Thymus (tissue), 14 donors: ENCODE measurements at places on chromosomes 7 and 10.

DNA sequence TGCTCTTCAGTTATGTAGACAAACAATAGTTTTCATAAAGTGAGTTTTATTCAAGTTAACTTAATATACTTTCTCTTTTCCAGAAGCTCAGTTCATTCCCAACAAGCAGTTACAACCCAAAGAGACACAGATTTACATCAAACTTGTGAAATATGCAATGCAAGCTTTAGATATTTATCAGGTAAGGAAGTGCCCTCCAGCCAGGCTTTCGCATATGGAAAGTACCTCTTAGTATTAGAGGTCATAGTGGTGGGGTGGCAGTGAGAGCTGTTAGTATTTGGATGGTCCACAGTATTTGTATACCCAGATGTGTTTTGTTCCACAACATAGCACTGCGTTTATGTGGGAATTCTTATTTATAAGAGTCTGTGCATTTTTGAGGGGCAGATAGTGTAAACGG is 32.1 kb downstream of the TRRAP start:
- DNase-seq = no peak

- no peak for DNase-seq
Observed at GRCh38 chr10:84599254-84599653, 270.9 kb downstream of the CCSER2 start.

DNA sequence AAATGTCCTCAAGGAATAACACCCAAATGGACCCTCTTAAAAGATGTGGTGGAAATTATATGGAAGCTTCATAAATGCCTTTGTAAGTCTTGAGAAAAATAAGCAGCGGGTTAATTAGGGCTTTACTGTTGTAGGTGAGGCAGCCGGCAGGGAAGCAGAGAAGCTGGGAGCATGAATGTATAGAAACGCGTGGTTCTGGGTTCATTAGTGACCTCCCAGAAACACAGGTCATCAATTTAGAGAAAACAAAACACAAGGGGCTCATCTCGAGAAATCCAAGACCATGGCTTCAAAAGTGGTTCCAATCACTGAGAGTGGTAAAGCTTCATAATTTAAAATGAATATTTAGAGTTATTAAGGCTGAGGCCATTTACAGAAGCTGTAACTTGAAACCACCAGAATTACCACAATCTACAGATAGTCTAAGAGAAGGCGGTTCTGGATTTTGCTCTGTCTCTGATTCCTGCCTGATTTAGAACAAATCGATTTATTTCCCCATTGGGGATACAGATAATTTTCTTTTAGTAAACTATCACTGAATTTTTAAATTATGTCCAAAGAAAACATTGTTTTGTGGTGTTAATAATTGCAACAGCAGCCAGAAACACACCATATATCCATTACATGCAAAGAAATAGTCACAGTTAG is 20.7 kb downstream of the GARIN1A start:
- no peak for DNase-seq

DNA sequence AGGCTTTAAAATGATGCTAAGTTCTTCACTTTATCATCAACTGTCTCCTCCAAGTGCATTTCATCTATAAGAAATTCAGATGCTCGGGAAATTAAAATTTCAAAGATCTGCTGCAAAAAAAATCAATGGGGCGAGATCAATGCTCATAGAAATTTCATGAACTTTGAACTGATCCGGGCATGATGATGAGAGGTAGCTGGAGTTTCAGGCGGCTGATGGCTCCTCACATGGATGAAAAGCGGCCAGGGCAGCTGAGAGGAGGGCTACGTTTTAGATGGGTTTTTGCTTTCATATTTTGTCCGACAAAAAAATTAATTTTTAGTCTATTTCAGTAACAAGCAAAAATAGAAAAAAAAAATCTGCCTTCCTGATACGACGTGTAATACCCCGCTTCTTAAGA is 109.9 kb downstream of the EBF3 start:
- no peak for DNase-seq

DNA sequence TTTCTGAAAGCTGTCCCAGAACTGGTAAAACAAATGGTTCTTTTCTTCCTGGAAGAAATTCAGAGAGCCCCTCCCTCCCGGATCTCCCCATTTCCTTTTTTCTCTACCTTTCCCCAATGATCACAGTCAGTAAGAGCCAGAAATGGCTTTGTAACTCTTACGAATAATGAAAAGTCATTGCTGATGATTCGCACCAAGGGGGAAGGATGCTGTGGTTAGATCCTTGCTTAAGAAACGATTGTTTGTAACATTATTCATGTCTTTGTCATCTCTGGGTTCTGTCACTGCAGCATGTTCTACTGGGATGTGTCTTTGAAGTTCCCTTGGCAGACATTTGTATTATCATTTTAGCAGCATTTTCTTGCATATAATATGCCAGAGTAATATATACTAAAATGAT is 138.9 kb downstream of the CACNB2 start:
- DNase-seq = no peak

GRCh38 chr10:129024046-129024445 is 443.0 kb upstream of the MGMT start:
- no peak for DNase-seq

DNA sequence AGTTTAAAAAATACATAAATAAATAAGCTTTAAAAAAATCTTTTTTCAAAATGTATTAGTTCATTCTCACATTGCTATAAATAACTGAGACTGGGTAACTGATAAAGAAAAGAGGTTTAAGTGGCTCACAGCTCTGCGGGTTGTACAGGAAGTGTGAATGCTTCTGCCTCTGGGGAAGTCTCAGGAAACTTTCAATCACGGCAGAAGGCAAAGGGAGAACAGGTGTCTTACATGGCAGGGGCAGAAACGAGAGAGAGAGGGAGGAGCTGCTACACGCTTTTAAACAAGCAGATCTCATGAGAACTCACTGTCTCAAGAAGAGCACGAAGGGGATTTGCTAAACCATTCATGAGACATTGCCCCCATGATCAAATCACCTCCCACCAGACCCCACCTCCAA is 114.6 kb downstream of the DNAJC1 start:
- peak; percentile 84 for DNase-seq

DNA sequence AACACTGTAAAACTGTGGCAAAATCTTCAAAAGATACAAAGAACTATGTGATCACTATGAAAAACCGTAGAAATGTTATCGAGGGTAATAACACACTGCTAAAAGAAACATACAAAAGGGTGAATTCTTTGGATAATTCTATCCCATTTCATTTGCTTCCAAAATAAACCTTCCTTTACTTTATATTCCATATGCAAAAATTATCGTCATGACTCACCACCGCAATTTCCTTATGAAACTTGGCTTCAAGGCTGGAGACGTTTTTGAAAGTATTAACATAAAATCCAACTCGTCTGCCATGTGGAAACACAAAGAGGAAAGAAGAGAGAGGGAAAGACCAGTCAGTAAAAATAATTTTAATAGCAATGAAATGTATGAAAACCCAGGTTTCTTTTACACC is 165.2 kb downstream of the AMPH start:
- no peak for DNase-seq

DNA sequence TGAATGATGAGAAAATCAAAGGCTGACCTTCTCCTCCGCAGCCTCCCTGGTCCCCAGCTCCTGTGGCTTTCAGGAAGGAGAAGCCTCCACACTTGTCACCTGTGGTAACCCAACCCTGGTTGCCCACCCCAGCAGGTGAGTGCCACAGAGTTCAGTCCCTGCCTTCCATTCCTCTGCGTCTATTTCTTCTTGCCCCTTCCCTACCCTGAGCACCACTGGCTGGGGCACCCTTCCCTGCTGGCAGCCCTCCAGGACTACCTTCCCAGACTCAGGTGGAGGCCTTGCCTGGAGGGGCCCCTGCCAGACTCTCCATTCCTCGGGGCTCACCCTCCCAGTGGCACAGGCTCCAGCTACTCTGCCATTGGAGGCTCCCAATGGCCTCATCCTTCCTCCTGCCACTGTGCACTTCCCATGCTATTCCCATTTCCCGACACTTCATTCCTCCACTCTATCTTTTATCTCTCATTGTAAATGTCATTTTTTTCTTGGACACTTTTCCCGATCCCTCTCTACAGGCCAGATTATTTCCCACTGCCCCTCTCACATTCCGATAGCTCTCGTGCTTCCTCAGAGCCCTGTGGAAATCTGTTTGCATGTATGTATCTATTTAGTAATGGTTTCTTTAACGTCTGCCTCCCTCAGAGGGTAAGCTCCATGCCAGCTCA is 90.6 kb upstream of the PCBD1 start:
- DNase-seq = no peak

DNA sequence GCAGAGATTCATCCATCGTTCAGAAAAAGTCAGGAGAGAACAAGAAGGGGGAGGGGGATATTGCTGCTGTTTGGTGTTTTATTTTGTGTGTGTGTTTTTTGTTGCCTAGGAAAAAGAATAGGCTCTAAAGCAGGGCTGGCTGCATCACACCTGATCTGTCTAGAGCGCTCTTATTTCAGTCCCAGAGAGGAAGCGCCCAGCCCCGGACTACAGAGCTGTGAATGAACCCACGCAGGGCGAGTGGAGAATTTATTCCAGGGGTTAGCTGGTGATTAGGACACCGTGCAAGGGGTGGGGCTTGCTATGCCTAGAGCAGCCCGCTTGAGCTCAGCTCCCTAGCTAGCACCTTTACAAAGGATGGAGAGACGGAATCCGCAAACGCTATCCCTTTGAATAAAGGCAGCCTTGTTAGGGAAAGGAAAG is 621 bp upstream of the FAM13C start:
- no peak for DNase-seq

DNA sequence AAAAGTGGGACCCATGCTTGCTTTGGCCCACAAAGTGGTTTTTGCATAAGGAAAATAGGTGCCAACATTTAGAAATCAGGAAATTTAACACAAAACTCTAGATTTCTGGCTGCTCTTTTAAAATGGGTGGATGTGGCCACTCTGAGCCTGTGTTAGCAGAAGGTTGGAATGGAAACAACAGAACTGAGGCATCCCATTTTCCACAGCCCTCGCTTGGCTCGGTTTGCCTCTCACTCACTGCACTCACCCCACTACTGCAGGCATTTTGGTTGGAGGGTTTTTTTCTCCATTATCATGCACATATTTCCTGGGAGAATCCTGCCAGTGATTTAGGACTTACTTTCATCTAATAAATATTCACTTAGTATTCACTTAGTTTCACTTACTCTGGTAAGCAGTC is 178.9 kb downstream of the BICC1 start:
- DNase-seq = no peak

DNA sequence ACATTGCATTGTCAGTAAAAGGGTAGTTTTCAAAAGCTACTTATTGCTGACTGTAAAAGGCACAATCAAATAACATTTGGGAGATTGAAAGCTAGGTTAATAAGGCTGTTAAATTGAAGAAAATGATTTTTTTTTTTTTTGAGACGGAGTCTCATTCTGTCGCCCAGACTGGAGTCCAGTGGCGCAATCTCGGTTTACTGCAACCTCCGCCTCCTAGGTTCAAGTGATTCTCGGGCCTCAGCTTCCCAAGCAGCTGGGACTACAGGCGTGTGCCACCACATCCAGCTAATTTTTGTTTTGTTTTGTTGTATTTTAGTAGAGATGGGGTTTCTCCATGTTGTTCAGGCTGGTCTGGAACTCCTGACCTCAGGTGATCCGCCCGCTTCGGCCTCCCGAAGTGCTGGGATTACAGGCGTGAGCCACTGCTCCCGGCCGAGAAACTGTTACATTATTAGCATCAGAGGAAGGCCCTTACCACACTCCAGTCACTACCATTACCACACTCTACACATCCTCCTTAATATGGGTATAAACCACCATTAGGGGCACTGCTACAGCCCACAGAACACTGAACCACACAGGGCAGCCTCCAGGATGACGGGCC is 1.0 kb downstream of the CYP51A1 start:
- DNase-seq = no peak

GRCh38 chr7:31882187-31882586 is 188.0 kb downstream of the PDE1C start:
- DNase-seq = no peak

- no peak for DNase-seq
Observed at GRCh38 chr10:49518566-49518965, 20.4 kb downstream of the ERCC6 start.

DNA sequence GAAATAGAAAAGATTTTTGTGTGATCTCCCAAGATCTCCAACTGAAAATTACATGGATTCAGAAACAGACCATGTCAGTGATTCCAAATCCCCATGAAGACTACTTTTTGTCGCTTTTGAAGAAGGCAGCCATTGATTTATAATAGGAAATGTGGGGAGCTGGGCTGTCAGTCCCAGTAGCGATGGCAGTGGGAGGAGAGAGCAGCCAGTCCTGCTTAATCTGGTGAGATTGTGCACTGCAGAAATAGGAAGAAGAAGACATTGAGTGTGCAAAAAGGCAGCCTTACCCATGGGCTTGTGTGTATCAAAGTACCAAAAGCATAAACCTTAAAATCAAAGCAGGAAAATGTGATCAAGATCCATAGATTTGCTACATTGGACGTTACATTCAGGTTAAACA is 4.8 kb downstream of the ADRB1 start:
- no peak for DNase-seq

DNA sequence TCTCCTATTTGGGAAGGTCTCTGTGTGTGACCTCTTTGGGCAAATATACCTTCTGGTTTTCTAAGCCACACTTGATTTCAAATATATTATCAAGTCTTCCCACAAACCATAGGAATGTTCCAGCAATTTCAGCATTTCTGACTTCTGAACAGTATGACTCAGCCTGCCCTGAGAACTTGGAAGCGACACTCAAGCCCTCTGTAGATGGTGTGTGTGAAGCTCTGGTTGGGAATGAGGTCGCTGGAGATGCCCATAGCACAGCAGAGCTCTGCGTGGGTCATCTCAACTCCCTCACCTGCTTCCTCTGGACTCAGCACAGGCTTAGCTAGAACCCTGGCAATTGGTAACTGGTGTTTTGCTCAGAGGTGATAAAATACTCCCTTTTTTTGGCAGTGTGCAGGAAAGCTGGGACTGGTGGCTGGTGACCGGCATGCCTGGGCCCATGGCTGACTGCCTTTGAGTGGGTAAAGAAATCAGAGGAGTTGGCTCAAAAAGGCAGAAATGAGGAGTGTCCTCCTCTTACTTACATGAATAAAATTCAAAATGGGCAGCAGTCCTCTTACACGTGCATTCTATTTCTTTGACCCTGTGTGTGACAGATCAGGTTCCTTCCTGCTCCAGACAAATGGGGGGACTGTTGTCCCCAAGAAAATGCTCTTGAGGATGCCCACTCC is 87.5 kb upstream of the NRP1 start:
- DNase-seq = no peak

DNA sequence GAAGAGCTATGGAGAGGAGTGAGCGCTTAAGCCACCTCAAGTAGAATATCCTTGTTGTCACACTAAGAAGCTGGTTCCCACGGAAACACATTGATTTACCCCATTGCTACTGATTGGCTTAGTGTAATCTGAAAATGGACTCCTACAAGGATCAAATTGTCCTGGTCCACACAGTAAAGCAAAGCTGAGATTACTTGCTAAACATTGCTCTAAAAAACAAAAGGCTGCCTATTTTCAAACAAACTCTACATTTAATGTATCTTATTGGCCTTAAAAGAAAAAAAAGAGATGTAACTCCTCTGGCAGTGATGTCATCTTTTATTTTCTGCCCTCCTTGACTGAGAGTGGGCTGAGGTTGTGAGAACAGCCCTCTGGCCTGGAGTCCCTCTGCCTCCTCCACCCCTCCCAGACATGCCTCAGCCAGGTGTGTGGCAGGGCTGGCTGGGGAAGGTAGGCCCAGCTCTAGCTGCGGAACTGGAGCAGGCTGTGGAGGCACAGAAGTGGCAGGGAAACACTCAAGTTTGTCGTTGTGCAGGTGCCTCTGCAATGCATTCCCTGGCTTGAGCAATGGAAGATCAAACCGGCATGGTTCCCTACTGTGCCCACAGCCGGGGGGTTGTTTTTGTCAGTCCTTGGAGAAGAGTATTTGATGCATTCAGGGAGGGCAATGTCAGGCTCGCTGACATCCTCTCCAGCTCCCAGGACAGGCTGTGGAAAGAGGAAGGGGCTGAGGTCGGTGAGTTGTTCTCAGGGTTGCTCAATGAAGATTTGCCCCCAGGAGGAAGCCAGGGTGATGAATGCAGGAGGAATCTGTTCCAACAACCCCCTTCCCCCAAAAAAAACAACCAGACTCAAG is 9.1 kb downstream of the KLF6 start:
- DNase-seq = no peak
